Right ventricle myocardium superior (tissue), 1 donor: ENCODE measurements at places on chromosomes 11 and 22. TPM values are rescaled to one million over a fixed set of nuclear protein-coding genes. Genes with fewer than 3 reads are reported as not detected.

The LRRC74B gene
- total RNA-seq = not detected

DNA sequence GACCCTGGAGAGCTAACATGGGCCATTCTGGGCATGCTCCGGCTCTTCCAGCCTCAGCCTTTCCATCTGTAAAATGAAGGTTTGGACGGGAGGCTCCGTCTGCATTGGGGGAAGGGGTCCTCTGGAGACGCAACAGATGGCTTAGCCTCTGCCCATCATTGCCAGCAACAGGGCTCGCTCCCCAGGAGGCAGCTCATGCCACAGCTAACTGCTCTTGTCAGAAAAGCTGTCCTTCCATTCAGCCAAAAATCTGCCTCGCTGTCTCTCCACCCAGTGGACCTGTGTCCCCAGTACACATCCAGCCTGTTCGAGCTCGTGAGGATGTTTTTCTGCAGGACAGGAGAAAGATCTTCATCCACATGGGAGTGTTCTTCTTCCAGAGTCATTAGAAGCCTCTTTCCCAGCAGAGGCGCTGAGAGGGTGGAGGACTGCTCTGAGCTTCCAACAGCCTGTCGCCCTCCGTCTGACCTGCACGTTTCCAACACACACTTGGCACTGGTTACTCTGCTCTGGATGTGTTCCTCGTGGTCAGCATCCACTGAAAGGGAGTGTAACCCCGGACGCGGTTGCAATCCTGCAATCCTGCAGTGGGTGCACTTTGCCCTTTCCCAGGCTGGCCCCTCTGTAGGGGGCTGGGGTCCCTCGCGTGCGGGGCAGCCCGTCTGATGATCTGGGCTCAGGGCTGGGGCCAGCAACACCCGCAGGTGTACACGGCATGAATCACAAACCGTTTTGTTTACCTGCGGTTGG, 1340.9 kb downstream of the TBC1D22A start:
- DNase-seq = no peak

The F2 gene
- 0.11 TPM for total RNA-seq

DNA sequence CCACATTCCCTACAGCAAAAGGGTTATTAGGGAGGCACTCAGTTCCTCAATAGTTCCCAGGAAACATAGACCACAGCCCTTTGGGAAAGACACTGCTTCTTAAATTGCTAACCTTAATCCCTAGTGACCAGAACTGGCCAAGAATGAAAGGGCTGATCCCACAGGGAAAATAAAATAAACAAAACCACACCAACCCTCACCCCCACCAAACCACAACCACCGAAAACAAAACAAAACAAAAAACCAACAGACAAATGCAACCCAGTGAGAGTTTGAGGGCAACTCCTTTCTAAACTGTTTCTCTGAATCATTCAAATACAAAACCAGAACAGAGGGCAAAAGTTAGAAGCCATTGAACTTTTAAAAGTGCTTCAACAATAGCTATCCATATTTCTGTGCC, 57.2 kb downstream of the NAV2 start:
- DNase-seq = no peak

GRCh38 chr11:120830085-120830620, 193.7 kb upstream of the TBCEL start:
- DNase-seq = no peak

DNA sequence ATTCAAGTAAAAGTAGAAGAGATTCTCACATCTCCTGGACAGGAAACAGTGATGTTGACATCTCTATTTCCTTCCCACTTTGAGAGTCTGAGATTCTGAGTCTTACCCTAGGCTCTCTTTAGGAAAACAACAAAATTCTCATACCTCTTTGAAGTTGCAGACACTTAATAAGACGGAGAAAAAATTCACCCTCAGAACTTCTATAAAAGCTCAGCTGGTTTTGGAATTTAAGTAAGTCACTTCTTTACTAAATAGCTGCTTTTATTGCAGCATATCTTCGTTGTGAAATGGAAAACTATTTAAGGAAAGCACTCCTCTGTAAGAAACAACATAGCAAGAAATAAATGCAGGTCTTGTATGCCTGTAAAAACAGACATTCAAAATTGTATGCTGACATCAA, 79.1 kb downstream of the MSANTD4 start:
- DNase-seq = no peak
